ENCODE measurements at places on chromosomes 11 and 22.

- no peak for DNase-seq
Measured at GRCh38 chr11:18771266-18772035, 20.1 kb downstream of the PTPN5 start.

DNA sequence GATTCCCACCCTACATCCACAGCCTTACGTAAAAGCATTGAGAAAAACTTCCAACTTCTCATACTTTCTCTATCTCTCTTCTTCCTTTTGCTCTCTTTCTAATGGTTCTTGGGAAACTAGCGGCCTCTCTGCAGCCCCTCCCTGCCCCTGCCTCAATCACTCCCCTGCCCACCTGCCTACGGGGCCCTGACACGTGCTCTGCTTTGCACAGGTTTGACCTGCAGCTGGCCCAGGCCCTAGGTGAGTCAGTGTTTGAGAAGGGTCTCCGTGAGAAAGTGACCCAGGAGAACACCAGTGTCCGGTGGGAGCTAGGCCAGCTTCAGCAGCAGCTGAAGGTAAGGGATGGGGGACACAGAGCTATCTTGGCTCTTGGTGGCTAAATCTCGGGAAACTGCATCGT, 160.4 kb downstream of the MYO18B start:
- no peak for DNase-seq

DNA sequence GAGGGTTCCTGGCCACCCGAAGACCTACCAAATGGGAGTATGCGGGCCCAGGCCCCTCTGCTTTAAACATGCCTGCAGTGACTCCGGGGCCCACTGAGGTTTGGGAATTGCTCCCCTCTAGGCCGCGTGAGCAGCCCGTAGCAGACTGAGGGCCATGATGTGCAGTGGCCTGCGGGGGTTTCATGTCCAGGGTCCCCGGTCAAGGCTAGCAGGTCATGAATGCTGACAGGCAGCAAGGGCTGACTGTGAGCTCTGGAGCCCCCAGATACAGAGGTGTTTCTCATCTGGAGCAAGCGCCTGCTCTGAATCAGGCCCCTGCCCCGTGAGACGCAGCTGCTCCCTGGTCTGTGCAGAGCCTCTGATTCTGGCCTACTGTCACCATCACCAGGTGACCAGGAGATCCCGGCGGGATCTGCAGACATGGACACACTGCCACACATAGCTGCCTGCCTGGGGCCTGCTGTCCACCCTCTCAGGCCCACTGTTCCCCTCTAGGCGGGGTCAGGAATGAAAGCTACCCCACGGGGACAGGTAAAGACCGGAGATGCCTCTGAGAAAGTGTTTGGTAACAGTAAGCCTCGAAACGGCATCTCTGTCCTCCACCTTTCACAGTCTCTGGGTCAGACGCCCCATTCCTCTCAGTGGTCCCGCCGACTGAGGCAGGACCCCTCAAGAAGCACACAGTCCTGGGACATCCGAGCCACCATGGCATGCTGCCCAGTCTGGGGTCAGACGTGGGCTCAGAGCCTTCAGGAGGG, 73.3 kb downstream of the PARVB start:
- DNase-seq = no peak

- DNase-seq = no peak
Measured at GRCh38 chr11:32890843-32891656, 1.6 kb upstream of the QSER1 start.

- no peak for DNase-seq
Measured at GRCh38 chr22:22429369-22430108, 79.0 kb downstream of the ZNF280B start.

DNA sequence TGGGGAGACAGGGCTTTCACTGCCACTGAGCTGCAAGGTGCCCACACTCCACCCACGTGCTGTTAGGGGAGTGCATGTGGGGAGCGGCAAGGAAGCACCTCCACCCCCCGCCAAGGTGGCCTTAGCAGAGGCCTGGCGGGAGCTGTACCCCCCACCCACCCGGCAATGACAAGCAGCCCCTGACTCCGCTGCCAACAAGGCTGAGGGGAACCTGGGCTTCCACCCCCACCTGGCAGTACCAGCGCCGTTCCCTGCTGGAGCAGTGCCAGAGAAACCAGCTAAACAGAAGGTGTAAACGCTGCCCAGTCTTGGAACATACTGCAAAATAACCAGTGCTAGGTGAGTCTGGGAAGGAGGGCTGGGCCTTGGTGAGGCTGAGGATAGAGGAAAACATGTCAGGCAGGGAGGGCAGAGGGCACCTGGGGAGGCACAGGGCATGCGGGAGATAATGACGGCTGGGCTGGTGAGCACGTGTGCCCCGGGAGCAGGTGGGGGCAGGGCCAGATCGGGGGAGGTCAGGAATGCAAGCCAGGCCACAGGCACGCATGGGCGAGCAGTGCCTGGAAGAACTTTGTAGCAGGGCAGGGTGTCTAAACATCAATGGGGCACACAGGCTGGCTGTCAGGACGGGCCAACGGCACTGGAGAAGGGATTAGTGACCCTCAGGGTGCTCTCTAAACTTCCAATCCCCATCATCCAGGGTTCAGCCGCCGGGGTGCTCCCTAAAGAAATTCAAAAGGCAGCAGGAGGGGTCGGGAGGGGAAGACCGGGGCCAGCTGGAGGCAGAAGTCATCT, 6.6 kb downstream of the CERK start:
- no peak for DNase-seq

DNA sequence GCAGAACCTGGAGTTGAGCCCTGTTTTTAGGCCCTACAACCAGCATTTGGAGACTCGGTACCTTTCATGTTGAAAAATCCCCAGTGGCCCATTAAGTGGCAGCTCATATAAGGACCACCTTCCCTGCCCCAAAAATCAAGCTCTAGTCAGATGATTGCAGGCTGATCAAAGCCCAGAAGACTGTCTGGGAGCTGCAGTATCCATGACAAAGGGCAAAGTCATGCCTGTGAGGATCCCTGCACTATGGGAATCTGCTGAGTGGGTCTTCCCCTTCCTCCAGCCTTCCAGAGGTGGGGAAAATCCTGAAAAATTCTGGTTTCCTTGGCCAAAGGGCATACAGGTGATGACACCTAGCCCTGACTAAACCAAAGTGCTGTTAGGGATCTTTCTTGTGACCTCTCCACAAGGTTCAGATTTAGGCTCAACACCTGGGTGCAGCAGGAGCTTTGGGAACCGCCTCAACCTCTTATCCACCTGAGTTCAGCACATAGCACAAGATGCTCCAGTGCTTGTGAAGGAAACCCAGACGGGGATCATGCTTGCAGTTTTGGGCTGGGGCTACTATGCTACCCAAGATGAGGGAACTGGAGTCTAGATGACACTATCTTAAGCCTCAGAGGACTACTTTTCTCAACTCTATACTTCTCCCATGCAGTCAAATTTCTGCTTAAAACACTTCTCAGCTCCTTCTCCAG, 1.2 kb upstream of the TRIM3 start:
- no peak for DNase-seq

- no peak for DNase-seq
Measured at GRCh38 chr11:110962921-110963320, 250.7 kb upstream of the ARHGAP20 start.

DNA sequence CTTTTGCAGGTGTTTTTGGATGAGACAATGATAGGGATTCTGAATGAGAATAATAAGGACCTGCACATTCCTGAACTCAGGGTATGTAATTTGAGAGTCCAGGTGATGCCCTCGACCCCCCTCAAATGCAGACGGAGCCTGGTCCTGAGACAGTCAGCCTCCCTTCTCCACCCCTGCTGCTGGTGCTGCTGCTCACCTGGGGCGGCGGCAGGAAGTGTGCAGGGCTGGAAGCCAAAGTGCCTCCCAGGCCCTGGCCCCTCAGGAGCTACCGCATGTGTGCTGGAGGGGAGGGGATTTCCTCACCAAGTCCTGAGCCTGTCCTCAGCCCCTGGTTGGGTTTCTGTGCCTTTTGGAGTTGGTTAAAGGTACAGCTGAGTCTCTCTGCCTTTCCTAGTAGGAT, 19.0 kb upstream of the GLB1L2 start:
- DNase-seq = no peak

DNA sequence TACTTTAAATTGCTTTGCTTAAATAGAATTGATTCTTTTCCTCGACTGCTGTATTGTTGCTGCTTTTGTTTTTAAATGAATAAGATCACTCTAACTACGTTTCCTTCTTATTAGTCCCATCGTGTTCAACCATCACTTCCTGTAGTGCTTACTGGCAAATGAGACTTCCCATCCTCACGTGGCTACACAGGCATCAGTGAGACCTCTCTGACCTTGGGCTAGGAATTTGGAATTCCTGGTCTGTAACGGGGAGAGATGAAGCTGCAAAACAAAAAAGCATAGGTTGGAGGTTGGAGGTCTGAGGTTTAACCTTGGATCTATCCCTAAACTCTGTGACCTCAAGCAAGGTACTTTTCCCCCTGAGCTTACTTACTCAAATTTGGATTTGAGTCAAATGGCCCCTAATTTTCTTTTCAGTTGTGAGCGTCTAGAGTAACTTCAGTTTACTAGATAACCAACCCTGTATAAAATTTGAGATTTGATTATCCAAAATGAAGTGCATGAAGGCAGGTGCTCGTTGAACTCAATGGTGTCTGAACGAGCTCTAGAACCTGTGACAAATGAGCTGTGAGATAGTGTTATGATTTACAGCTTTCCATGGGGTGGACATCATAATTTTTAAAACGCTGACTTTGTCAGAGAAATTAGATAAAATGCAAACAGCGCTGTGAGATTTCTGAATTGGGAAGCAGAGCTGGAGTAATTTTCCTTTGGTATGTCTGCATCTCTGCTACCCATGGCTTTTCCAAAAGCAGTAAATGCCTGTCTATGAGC, 151.2 kb downstream of the DBX1 start:
- DNase-seq = no peak

- no peak for DNase-seq
Measured at GRCh38 chr22:29813563-29813962, 24.5 kb downstream of the ASCC2 start.

- DNase-seq = no peak
Measured at GRCh38 chr11:47907499-47907898, 59.3 kb upstream of the NUP160 start.

DNA sequence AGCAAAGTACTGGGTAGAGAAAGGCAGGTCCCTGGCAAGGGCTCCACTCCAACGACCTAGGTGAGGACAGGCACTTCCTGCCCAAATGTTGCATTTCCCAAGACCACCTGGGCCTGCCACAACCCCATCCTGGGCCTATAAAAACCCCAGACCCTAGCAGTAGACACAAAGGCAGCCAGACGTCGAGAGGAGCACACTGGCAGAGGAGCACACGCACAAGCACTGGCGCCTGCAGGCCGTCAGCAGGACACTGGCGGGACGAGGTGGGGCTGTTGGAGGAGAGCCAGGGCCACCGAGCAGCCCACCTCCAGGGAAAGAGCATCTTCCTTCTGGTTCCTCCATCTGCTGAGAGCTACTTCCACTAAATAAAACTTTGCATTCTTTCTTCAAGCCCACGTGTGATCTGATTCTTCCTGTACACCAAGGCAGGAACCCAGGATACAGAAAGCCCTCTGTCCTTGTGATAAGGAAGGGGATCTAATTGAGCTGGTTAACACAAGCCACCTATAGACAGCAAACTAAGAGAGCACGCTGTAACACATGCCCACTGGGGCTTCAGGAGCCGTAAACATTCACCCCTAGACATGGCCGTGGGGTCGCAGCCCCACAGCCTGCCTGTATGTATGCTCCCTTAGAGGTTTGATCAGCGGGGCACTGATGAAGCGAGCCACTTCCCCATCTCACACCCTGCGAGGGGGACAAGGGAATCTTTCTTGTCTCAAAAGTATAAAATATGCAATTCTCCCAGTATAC, 89.7 kb upstream of the MTMR2 start:
- DNase-seq = peak; percentile 25

DNA sequence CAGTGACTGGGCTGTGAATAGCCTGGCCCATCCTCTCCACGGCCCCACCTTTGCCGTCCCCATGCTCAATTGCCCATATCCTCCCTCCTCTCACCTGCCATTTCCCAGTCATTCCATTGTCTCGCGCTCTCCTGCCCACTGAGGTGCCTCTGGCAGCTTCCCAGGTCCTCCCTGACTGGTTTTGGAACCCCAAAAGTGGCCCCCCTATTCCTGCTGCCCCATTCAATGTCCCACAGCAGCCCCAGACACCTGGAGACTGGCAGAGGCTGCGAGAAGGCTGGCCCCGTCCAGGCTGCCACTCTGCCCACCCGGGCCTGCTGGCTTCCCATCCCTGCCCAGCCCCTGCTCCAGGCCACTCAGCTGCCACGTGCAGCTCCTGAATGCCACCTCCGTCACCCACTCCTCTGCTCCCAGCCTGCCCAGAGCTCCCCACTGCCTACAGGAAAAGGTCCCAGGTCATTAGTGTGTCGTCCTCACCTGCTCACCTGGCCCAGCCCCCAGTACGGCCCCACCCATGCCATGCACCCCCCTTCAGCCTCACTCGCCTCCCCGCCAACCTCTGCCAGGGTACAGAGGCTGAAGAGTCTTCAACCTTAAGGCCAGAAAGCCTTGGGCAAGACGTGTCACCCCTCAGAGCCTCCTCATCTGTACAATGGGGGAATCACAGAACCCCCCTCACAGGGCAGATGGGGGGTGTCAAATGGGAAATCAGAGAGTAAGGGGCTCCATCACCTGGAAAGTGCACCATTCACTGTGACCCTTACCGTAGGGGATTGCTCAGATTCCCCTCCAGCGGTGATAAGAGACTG, 37.5 kb downstream of the KCNJ4 start:
- no peak for DNase-seq

GRCh38 chr11:104163100-104164027, 583 bp downstream of the PDGFD start:
- DNase-seq = no peak

DNA sequence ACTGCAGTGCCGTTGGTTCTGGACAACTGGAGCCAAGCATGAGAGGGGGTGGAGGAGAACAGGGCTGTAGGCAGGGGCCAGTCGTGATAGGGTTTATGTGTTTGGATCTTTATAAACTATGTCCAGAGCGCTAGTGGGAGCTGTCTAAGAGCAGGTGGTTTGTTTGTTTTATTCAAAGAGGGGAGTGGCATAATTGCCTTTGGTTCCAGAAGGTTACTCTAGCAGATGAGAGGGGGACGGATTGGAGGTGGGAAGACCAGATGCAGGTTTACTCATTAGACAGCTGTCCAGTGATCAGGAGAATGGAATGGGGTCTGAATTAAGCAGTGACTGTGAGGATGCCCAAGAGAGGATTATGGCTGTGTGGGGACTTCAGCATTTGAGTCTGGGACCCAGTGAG, 109.3 kb upstream of the TBCEL start:
- no peak for DNase-seq

- no peak for DNase-seq
Measured at GRCh38 chr11:102400603-102401002, 52.0 kb downstream of the TMEM123 start.

DNA sequence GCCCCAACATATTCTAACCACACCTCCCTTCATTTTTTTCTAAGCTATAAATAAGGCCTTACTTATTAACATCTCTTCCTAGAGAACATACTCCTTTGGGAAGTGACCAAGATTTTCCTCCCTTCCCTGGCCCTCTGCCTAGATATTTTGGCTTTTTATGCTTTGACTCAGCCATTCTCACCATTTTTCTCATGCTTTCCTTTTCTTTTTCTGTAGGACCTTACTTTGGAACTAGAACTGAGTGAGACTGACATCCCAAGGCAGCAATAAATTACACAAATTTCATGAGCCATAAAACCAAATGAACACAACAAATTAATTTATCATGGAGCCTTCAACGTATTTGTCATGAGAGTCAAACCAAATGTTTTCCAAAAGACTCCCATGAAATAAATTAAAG, 142.7 kb upstream of the CTSC start:
- DNase-seq = no peak

GRCh38 chr11:15707971-15708370, 593.2 kb downstream of the INSC start:
- DNase-seq = no peak

- DNase-seq = no peak
Measured at GRCh38 chr11:73372375-73372993, 3.7 kb upstream of the RELT start.

All from activated CD8-positive, alpha-beta memory T cell treated with anti-CD3 and anti-CD28 coated beads, Interleukin-2, amount 50 U/mL, for 4 hours (primary cell).